ENCODE measurements at places on chromosomes 1 and 21.

GRCh38 chr1:40803902-40804301, 20.3 kb downstream of the KCNQ4 start:
- no peak for DNase-seq

DNA sequence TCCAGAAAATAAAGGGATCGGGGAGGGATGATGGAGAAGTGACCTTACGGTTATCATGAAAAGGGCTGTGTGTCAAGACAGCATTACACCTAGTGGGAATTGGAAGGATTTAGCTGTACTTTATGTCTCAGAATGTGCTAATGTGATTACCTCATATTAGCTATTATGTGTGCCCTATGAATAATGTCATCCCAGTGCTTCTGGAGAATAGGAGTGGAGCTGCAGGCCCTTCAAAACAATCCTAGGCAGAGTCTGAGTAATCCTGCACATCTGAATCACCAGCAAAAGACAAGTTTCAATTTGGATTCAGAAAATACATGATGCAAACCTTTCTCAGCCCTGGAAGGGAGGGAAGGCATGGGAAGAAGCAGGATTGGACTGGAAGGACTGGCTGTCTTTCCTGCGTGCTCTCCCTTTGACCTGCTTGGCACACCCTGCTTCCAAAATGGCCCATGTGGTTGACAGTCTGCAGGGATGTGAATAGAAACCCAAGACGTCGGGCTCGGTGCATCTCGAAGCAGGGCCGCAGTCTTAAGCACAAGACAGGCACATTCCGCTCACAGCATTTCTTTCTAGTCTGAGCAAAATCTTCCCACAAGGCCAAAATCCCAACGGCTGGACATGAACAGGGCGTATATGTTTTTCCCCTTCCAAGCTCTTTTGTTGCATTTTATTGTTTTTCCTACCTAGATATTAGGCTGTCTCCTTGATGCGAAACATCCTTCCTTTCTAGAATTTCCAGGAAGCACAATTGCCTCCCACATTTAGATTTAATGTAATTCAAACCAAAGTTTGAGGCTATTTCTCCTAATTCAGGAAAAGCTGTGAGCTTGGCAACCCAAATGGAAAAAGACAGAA, 54.3 kb upstream of the TARBP1 start:
- no peak for DNase-seq

- no peak for DNase-seq
Measured at GRCh38 chr1:185017338-185017737, 28.0 kb upstream of the RNF2 start.

- no peak for DNase-seq
Measured at GRCh38 chr1:194045416-194045815, 859.0 kb upstream of the B3GALT2 start.

- DNase-seq = no peak
Measured at GRCh38 chr1:198934426-198934825, 295.6 kb downstream of the PTPRC start.
